ENCODE measurements at places on chromosomes 1 and 21.

DNA sequence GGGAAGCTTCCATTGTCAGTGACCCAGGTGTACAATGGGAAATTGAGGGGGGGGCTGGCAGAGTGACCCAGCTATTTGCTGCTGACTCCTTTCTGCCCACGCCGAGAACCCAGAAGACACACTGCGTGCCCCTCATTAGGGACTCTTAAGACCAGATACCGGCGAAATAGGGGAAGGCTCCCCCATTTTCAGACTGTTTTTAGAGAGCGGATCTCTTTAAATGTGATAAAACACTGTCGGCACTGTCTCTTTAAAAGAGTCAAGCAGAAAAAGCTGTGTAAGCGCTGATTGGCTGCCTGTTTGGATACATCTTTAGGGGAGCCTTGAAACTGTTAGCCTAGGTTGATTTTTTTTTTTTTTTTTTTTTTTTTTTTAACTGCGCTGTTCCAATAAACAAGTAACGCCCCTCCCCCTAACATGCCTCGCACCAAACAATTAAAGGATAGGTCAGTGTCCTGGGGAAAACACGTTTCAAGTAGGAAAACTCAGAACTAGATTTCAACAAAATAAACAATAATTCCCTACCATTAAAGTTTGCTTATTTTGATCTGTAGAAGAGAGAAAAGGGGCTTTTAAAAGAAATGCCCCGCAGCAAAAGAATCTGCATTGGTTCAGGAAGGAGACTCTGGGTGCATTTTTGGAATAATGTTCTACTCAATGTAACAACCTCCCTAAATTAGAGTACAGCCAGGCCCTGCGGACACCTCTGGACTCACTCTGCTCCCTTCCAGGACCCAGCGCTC lies 1.4 kb upstream of the SSBP3 start:
- peak; percentile 60 for DNase-seq

GRCh38 chr1:5990913-5991312 lies 1.3 kb downstream of the NPHP4 start:
- DNase-seq: no peak

DNA sequence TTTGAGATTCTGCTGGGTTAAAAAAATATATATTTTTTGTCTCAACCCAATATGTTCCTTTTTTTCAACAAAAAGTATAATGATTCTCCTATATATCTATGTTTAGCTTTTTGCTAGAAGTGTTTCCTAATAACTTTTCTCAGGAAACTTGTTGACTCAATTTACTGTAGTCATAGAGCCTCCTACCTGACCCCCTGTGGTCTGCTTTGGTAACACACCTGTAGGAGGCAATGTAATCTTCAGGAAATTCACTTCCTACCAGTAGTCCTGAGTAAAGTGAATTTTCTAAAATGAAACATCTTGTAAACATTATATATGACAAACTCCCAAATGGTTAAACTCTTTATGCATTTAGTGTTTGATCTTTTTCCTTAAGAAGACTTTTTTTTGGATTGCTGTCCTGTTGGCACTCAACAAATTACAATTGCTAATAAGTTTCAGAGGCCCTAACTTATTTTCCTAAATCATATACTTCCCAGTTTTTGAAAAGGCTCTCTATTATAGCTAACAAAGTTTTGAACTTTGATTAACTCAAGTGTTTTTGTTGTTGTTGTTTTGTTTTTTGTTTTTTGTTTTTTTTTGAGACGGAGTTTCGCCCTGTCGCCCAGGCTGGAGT lies 118.3 kb downstream of the OLFML2B start:
- DNase-seq: no peak

DNA sequence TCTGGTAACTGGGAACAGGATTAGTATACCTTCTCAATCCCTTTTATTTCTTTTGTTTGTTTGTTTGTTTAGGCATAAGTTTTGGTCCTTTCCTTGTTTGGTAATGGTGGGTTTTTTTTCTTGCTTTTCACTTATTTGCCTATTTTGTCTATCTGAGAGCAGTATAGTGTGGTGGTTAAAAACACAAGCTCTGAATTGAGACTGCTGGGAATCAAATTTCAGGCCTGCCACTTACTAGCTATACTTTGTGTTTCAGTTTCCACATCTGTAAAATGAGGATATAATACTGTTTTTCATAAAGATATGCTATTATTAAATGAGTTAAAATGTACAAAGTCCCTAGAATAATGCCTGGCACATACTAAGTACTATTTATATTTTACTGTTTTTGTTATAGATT lies 81.6 kb upstream of the IVNS1ABP start:
- DNase-seq: no peak

DNA sequence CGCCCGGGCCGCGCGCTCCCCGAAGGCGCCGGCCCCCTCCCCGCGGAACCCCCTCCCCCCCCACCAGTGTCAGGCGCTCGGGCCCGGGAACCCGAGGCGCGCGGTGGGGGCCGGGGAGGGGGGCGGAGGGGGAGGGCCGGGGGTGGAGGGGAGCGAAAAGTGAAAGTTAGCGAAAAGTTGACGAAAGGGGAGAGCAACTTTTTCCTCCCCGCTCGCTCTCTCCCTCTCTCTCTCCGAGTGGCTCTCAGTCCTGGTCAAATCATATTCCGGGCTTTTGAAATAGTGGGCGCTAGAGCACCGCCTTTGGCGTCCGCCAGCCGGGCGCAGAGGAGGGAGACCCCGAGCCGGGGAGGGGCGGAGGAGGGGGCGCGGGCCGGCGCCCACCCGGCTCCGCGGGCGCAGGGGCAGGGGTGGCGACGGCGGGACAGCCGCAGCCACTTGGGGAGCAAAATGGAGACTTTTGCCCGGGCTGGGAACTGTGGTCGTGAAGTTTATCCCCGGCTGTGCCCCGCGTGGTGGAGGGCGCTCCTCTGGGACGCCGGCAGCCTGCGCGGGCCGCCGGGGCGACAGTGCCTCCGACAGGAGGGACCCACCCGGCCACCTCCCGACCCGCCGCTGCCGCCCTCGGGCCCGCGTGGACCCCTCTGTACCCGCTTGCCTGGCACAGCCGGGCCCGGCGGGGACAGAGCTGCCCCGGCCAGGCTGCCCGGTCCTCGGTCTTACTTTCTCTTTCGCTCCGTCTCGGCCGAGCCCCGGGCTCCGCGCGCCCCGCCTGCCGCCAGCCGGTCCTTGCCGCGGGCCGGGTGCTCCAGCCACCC lies 697 bp downstream of the PRDM16 start:
- DNase-seq: no peak

- DNase-seq: no peak
Measured at GRCh38 chr1:7374563-7375160, 396.4 kb upstream of the VAMP3 start.

GRCh38 chr1:174884038-174884437 lies 115.7 kb upstream of the CACYBP start:
- no peak for DNase-seq

DNA sequence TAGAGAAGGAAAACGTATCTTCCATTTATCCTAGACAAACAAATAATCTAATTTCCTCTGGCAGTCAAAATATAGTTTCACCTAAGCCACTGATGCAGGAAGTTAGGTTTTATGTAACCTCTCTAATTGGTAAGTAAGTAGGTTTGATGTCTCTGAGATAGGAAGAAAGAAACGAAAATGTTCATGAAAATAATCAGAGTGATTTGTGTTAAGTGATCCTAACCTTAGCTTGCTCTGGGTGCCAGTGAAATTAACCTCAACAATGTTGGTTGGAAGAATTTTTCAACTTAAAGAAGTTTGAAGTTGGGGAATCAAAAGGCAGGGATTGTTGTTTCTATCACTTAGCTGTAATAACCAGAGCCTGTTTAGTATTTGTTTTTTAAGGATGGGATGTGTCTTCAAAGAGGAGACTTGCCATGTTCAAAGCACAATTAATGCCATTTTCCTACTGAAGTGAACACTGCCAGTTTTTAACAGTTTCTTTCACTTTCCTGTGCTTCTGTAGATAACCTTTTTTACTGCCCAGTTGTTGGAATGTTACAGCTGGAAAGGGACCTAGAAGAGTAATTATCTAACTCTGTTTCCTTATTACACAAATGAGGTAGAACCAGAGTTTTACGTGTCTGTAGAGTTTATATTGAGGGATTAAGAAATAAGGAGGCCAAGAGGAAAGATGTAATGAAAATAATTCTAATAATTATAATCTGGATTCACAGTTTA lies 18.4 kb downstream of the HIPK1 start:
- no peak for DNase-seq

GRCh38 chr21:32001390-32001789 lies 128.6 kb downstream of the HUNK start:
- no peak for DNase-seq

DNA sequence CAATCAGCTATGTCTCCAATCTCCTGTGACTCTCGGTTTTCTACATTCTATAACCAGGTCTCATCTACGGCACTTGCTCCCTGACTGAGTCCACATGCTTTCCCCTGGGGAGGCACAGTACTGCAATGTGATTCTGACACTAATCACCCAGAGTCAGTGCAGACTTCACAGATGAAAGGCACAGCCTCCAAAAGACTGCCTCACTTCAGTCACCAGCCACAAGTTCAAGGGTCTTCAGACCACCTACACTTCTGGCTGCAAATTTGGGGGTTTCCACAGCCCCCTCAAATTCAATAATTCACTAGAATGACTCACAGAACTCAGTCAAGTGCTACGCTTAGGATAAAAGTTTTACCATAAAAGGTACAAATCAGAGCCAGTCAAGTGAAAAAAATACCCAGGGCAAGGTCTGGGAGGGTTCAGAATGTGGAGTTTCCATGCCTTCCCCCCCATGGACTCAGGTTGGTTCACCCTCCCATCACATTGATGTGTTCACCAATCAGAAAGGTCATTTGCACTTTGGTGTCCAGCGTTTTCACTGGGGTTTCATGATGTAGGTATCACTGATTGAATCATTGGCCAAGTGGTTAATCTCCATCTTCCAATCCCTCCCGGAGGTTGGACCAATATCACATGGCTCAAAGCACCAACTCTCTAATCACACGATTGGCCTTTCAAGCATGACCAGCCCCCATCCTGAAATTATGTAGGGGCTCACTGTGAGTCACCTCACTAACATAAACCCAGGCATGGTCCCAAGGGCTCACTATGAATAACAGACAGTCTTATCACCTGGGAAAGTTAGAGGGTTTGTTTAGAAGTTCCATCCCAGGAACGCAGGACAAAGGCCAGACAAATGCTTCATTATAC lies 182.9 kb upstream of the CAMK1G start:
- no peak for DNase-seq

DNA sequence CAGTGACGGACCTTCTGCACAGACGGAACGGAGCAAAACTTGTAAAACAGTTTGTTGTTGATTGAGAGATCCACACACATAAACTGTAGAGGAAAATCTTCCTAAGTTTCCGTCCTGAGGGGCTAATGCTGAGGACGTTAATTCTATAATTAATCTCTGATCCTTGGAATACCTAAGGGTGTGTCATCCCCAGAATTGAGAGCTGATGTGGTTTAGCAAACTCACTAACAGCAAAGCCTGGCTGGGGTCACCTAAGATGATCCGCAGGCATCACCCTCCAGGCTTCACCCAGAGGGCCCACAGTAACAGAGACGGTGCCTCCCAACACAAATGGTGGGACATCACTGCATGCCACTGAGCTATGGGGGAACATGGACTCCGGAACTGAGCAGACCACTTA lies 97.5 kb downstream of the SMYD2 start:
- no peak for DNase-seq

- no peak for DNase-seq
Measured at GRCh38 chr1:88399690-88400089, 284.4 kb upstream of the PKN2 start.

DNA sequence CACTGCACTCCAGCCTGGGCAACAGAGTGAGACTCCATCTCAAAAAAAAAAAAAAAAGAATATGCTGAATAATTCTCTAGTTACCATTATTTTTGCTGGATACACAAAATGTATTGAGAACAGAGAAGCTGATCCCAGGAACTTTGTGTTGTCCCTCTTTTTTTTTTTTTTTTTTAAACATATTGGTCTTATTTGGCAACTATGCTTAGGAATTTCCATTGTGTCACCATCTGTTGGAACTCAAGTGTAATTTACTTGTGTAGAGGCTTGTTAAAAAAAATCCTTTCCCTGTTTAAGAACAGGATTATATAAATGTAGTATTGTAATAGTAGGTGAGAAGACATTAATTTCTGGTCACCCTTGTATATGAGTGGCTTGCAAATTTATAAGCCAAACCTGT lies 28.6 kb downstream of the CAMSAP2 start:
- no peak for DNase-seq

DNA sequence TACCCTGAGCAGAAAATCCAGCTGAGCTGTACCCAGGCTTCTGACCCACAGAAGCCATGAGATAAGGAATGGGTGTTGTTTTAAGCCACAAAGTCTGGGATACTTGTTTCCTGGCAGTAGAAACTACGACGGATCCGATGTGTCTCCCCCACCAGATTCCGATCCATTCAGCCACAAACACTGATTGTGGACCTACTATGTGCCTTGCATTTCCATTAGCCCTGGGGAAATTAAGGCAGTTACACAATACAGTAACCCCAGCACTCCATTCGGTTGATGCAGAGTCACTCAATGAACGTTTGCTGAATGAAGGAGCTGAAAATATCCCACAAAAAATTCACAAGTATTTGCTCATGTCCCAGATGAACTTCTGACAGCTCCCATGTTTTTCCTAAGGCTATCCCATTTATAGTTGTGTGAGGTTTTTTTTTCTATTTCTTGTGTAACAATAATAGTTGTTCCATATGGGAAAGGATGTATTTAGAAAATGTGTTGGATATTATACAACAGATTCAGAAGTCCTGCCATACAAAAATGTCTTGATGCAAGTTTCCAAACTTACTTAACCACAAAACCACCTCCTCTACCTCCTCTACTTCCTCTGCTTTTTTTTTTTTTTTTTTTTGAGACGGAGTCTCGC lies 29.6 kb upstream of the KAZN start:
- no peak for DNase-seq

GRCh38 chr1:50645139-50645538 lies 221.9 kb upstream of the DMRTA2 start:
- no peak for DNase-seq

DNA sequence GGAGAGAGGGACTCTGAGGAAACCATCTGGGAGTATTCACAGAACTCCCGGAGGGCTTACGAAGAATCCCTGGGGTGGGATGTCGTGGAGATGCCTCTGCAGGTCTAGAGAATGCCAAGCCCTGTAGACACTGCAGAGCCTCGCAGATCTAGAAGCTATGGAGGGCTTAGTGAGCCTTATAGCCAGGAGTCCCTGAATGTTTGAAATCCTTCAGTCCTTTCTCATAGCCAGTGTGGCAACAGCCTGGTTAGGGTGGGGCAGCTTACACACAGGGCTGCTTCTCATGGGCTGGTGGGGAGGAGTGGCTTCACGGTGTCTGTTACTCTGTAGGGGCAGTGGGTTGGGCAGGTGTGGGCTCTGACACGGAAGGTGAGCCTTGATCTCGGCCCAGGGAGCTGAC lies 44.2 kb upstream of the KDM4A start:
- no peak for DNase-seq

- no peak for DNase-seq
Measured at GRCh38 chr1:66552829-66553228, 18.9 kb downstream of the SGIP1 start.
